ENCODE measurements at places on chromosomes 11 and 22.

- peak; percentile 32 for DNase-seq
These were observed 35.6 kb downstream of the KIF18A start for GRCh38 chr11:28072321-28072720.

DNA sequence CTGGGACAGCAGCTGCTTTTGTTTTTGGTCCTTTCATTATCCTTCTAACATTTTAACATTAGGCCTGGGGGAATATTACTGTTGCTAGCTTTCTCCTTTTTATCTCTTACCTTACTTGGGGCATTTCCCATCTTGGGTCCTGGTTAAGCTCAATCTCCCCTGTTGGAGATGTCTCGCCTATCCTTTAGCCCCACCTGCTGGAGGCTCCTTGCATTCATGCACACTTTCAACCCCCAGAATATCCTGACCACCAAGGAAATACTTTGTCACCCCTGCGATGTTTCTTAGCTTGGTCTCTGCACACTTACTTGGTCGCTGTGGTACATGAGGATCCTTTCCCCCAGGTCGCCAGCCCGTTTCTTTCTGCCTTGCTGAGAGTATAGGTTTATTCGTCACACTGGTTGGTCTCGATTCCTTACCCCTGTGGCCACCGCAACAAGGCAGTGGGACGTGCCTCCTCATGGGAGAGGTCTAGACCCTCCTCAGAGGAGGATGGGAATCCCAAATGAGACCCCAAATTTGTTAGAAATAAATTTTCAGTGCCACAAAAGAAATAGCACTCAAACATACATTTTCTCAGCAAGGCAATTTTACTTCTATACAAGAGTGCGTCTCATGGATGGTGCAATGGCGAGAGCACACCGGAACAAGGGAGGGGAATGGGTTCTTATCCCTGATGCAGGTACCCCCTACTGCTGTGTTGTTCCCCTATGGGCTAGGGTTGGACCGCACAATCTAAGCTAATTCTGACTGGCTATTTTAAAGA lies 5.4 kb upstream of the TXN2 start:
- no peak for DNase-seq

DNA sequence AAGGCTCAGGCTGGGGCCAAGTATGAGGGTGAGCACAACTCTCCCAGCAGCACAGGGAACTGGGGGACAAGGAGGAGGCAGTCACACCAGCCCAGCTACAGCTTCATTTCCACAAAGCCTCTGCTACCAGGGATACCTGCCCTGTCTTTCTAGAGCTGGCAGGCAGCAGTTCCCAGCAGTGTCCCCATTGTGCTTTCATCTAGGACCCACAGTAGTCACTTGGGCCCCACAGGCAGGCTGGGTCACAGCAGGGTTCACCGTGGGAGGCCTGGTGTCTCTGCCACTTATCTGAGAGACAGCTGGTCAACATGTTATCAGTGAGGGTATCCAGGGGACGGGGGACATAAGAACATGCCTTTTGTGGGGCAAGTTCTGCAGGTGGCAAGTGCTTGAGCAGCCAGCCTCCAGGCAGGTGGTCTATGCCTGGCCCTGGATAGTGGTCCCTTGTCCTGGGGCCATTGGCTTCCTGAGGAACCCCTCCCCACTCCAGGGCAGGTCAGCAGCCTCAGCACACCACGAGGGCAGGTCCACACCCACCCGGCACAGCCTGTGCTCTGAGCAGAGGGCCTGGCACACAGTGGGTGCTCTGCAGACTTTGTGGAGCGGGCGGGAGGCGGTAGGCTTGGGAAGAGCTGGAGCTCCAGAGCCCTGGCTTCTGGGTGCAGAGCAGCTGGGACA lies 29.9 kb downstream of the GNAZ start:
- no peak for DNase-seq

DNA sequence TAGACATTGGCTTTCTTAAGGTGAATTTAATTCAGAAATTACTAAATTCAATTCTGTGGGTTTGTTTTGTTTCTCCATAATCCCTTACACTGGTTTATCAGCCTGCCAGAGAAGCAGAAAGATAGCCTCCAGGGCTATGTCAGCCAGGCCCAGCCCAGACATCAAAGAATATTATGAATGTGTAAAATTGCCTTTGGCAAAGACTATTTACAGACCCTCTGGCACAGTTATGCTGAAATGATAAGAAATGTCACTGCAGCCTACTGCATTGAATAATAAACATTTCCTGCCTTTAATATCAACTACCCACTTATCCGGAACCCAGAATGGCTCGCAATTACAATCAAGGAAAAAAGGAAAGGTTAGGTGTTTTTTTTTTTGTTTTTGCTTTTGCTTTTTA lies 562.5 kb upstream of the LRRC4C start:
- no peak for DNase-seq

DNA sequence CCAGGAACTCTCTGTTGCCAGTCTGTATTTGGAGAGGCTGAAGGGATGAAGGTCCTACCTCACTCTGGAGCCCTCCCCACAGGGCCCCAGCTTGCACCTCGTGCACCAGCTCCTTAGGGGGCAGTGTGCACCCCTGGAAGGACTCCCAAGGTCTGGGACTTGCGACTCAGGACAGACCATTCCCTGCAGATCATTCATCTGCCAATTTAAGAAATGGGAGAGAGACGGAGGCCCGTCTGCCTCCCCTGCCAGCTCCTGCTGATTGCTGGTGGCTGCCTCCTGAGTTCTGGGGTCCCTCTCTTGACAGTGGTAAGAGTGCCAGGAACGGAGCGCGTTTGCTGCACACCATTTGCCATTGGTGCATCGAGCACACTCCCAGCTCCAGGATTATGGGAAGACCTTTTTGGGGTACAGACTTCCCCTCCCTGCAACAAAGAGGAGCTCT lies 27.4 kb upstream of the MALAT1 start:
- peak; percentile 87 for DNase-seq

- no peak for DNase-seq
These were observed 10.1 kb downstream of the TOB2 start for GRCh38 chr22:41436322-41437113.

DNA sequence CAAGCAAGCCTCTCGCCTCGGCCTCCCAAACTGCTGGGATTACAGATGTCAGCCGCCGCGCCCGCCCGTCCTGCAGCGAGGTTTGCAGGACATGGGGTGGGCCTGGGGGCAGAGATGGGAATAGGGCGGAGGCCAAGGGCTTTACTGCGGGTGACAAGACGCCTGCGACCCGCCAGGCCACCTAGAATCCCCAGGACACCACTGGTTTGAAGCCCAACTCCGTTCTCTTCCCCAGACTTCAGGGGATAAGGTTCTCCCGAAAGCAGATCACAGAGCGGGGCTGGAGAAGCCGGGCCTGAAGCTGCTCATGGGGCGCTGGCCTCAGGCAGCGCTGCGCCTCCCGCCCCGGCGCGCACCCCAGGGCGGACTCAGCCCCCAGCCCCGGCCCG lies 354 bp downstream of the POLR2L start:
- no peak for DNase-seq

GRCh38 chr11:59756558-59756840 lies 1.3 kb downstream of the STX3 start:
- peak; percentile 75 for DNase-seq

- DNase-seq = peak; percentile 49
These were observed 52.0 kb downstream of the KCNJ1 start for GRCh38 chr11:128814856-128815705.

DNA sequence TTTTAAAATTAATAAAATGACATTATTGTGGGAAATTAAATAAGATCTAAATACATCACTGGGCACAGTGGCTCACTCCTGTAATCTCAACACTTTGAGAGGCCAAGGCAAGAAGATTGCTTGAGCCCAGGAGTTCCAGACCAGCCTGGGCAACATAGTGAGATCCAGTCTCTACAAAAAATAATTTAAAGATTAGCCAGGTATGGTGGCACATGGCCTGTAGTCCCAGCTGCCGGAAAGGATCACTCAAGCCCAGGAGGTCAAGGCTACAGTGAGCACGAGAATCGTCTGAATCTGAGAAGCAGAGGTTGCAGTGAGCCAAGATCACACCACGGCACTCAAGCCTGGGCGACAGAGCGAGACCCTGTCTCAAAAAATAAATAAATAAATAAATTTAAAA lies 15.9 kb upstream of the CARD10 start:
- DNase-seq = no peak

GRCh38 chr11:114705280-114706024 lies 27.1 kb downstream of the NXPE2 start:
- DNase-seq = no peak

DNA sequence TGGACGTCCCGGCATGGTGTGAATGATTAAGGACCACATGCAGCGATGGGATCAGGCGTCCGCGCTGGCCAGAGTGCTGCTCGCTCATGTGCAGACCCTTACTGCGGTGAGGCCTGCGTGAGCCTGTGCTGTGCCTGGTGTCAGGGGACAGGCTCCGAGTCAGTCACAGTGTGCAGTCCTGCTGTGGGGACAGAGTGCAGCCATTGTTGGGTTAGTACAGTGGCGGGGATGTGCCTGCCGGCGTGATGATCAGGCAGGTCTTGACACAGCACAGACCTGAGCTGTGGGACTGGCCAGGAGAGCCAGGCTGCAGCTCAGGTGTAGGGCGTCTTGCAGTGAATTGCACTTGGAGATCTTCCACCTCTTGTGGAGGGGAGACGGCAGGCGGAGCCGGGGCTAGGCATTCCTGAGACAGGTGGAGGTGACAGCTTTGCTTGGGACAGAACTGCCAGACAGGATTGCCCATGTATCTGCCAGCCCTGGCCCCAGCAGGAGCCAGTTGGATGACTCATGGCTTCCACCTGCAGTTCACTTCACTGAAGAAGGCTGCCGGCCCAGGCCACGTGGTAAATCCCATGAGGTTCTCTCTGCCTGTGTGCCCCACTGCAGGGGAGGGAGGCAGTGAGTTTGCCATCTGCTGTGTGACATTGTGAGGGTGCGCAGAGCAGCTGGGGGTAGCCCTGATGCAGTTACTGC lies 17.3 kb downstream of the TRMU start:
- DNase-seq = peak; percentile 66

DNA sequence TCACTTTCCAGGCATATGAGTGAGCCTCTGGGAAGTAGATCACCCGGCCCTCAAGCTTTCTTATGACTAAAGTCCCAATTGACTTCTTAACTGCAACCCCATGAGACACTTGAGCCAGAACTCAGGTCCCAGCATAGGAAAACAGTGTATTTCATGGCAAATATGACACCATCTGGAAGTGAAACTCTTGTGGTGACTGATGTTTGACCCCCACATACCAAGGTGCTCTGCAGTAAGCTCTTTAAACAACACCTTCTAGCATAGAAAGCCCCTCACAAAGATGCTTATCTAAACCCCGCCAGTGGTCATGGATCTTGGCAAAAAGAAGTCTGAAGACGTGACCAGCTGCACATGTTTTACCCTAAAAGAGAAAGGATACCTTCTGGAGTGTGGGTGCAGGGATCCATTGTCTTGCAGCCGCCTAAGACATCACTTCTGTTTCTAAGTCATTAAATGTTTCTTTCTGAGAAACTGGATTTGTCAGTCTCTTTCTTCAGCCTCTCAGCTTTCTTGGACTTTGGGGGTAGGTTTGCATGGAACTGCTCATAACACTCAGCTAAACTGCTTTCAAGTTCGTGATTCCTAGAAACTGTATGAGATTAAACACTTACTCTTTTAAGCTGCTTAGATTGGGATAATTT lies 7.4 kb upstream of the PELI3 start:
- no peak for DNase-seq

DNA sequence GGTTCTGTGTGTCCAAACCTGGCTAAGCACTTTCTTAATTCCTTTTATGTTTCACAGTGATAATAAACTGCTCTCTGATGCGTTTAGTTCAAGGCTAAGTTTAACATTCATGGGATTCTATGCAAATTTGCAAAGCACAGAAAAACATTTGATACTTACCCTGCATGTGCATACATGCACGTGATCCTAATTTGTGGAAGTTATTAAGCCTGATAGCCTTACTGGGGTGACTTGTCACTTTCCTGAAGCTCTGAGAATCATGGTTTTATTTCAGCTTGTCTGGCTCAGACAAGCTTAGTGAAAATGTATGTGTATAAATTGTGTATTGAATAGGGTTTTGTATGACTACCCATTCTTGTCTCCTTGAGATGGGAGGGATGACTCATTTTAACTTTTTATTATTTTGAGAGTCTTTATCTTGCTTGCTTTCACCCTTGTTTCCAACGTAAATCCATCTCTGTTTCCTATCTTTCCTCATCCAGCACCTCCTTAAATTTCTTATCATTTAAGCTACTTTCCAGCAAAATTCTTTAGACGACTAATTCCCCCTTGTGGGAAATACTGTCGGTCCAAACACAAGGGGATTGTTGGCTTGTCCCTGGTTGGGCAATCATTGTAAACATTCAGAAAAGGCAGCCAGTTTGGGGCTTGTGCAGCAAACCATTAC lies 167.1 kb downstream of the C11orf91 start:
- DNase-seq = peak; percentile 49

GRCh38 chr11:95498722-95499425 lies 267.9 kb upstream of the SESN3 start:
- DNase-seq = no peak

DNA sequence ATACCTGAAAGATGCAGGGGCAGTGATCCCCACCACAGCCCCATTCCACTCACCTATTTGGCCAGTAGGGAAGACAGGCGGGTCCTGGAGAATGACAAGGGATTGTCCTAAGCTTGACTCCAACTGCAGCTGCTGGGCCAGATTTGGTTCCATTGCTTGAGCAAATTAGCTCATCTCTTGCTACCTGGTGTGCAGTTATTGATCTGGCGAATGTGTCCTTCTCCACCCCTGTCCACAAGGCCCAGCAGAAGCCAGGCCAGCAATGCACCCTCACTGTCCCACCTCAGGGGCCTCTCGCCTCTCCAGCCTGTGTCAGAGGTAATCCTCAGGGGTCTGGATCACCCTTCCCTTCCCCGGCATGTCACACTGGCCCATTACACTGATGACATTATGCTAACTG lies 23.3 kb downstream of the TSPAN32 start:
- DNase-seq = no peak

- DNase-seq = no peak
These were observed 18.7 kb upstream of the FBLN1 start for GRCh38 chr22:45483918-45484499.

DNA sequence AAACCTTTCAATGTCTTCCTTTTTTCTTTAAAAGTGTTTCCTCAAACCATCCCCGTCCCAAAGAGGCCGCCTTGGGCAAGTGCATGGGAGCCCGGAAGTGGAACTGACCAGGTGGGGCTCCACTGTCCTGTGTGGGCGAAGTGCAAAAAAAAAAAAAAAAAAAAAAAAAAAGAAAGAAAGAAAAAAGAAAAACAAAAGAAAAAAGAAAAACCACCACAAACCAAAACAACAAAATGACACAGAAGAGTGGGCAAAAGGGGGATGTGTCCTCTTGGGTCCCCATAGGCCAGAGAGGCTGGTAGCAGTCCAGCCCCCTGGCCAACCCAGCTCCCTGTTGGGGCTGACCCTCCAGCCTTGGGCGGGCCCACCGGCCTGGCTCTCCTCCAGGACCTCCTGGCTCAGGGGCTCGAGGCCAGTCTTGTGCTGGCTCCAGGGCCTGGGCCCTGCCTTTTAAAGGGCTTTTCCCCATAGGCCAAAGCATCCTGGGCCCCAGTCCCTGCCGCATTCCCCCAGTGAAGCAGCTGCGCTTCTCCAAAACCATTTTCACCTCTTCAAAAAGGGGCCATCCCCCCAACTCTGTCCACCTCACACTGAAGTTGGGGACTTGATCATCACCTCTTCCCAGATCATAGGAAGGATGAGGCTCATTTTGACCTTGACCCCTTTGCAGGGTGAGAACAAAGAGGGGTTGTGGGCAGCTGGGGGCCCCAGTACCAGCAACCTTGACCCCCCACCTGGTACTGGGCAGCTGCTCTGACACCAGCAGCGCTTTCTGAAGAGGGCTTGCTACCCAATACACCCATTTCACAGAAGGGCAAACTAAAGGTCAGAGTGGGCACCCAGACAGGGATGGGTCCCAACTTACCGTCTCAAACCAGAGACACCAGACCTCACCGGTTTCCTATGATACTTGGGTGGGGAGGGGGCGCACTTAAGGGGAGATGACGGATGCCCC lies 9.4 kb downstream of the CBX6 start:
- DNase-seq = no peak

- no peak for DNase-seq
These were observed at the start of gene SLC22A6 for GRCh38 chr11:62984451-62984991. Gene SLC22A6 (minus strand): TSS chr11:62984967. CDS start chr11:62984690, 277 bp downstream.
